Dermis microvascular lymphatic vessel endothelial cell (primary cell): ENCODE measurements at places on chromosomes 2 and 18. TPM values are rescaled to one million over a fixed set of nuclear protein-coding genes. Genes with fewer than 3 reads are reported as not detected.

DNA sequence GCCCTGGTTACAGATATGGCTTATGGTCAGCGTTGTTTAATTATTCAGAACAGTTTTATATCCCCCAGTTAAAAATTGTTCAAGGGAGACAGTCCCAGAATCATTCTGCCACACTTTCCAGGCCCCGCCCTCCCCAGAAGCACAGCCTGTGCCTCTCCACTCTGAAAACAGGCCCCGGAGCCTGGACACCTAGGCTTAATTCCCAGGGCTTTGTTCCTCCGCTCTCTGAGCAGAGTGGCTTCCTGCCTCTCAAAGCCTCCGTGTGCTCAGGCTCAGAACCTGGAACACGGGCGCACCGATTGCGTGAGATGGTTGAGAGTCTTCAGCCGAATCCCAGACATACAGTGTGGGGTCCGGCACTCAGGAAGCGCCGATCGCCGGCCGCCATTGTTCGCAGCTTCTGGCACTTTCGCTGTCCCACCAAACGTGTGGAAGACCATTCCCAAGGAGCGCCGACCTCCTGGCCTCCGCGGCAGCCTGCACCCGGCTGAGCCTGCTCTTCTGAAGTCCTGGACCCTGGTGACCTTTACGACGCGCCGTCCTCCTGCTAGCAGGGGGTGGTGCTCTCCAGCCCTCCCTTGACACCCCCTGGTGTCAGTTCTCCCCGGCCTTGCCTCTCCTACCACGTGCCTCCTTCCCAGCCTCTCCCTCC lies 45.6 kb downstream of the TWIST2 start:
- DNase-seq = no peak

GRCh38 chr18:28350821-28351220 lies 173.9 kb upstream of the CDH2 start:
- DNase-seq = no peak

DNA sequence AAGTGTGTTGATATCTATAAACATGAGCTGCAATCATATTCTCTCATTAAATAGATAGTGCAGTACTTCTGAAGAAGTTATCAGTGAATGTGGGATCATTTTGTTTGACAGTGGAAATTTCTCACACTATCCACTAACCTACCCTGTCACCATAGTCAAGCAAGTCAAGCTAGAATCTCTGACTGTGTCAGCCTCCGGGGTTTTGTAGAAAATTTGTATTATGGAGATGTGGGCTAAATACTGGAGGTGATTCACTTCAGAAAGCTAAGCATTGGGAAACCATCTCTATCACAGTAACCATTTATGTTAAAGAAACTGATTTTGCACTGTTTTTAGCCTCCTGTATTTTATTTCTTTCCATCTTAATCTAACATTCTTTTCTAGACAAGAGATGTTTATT lies 126.6 kb upstream of the CREB1 start:
- no peak for DNase-seq

- no peak for DNase-seq
These were observed 171.8 kb upstream of the KLHL29 start for GRCh38 chr2:23213196-23213595.

- DNase-seq = no peak
These were observed 169.9 kb downstream of the MC4R start for GRCh38 chr18:60202708-60203107.

GAL3ST2 gene
- total RNA-seq = not detected in 2 replicates

DNA sequence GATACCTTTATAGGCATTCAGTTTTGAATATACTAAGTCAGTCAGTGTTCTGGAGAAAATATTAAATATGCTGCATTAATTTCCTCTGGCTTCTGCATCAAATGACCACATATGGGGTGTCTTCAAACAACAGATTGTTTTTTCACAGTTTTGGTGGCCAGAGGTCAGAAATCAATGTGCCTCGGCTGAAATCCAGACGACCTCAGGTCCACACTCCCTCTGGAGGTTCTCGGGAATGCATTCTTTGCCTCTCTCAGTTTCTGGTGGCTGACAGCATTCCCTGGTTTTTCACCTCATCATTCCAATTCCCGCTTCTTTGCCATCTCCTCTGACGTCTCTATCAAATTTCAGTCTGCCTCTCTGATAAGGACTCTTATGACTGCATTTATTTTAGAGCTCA lies 142.3 kb downstream of the ZNF407 start:
- no peak for DNase-seq

GRCh38 chr2:231672617-231673347 lies 35.5 kb upstream of the PTMA start:
- DNase-seq = peak; percentile 32

- no peak for DNase-seq
These were observed 31.7 kb upstream of the DNMT3A start for GRCh38 chr2:25373269-25373981.

HOXD1 gene
- 4.6 and 8.2 TPM in 2 replicates for total RNA-seq

DNA sequence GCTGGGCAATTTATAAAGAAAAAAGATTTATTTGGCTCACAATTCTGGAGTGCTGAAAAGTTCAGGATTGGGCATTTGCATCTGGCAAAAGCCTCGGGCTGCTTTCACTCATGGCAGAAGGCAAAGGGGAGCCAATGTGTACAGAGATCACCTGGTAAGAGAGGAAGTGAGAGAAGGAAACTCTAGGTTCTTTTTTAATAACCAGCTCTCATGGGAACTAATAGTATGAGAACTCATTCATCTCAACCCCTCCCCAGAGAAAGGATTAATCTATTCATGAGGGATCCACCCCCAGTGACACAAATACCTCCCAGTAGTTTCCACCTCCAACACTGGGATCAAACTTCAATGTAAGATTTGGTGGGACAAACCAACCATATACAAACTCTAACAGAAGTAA lies 129.0 kb downstream of the EVA1A start:
- no peak for DNase-seq

- DNase-seq = no peak
These were observed 46.2 kb downstream of the TRIB2 start for GRCh38 chr2:12762976-12763375.

RGPD3 gene
- total RNA-seq = 0.13 and 0.25 TPM in 2 replicates

ALLC gene
- total RNA-seq = not detected in 2 replicates

- DNase-seq = peak; percentile 5
These were observed 409.9 kb upstream of the NRXN1 start for GRCh38 chr2:51441786-51442185.

DNA sequence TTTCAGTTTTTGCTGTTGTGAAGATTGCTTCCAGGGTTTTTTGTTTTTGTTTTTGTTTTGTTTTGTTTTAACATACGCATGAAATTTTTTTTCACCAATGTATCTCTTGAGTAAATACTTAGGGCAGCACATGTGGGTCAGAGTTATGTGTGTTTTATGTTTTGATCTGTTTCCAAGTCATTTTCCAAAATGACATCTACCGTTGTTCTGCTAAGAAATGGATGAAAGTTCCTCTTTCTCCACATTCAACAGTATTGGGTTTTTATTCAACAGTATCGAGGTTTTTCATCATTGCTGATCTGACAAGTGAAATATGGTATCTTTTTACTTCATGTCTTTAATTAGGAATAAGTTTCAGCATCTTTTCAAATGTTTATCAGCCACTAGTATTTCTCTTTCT lies 16.7 kb downstream of the RNF144A start:
- no peak for DNase-seq

DNA sequence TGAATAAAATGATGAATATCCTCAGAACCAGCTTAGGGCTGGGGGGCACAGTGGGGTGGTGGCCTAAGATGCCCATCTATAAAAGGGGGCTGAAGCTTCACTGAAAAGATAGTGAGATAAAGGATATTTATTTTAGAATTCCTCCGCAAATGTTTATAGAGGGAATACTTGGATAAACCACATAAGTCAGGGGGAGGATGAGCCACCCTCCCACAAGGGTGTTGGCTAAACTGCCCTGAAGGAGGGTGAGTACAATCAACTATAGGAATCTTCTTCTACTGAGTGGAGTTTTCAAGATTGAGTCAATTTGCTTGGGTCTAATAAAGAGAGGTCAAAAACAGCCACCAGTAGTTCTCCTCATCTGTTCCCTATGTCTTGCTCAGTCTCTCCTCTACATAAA lies 114.5 kb upstream of the TANK start:
- no peak for DNase-seq

DNA sequence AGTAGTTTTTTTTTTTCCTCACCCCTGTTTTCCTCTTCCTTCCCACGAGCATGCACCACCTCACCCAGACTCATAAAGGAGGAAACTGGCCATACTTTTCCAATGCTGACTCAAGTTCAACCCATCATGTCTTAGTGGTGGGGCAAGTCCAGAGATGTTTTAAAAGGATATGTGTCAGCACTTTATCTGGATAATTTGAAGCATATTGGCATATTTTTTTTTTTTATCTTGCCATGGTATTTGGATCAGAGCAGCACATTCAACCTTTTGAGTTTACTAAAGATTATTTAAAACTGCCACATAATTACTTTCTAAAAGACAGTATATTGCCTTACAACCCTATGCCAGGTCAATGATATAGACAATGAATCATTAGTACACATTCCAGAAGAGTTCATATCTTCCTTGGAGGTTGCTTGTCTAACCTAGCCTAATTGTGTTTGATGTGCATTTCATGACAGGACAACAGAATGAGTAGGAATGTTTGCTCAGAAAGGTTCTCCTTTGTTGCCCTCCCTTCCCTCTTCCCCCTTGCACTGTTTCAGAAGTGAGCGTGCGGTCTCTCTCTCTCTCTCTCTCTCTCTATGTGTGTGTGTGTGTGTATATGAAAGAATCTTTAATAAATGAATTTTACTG lies 950.7 kb upstream of the FAM98A start:
- no peak for DNase-seq

GRCh38 chr2:102999958-103000357 lies 238.1 kb downstream of the TMEM182 start:
- DNase-seq = no peak

DPP4 gene
- total RNA-seq = 67.4 and 73.6 TPM in 2 replicates

DNA sequence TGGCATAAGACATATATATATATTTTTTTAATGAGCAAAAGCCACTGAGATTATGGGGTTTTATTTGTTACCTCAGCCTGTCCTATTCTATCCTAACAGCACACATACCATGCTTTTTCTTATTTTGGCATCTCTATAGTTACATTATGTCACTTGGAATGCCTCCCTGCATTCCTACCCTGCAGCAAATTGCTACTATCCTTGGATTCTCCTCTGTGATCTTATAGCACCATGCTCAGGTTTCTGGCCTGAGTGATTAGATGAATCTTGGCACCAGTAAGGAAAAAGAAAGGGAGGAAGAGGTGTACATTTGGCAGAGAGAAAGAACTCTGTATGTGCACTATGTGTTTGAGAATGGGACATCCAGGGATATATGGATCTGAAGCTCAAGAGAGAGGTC lies 86.3 kb upstream of the PELI1 start:
- no peak for DNase-seq
